ENCODE measurements at places on chromosomes 12 and 14. TPM values are rescaled to one million over a fixed set of nuclear protein-coding genes. Genes with fewer than 3 reads are reported as not detected.

DNA sequence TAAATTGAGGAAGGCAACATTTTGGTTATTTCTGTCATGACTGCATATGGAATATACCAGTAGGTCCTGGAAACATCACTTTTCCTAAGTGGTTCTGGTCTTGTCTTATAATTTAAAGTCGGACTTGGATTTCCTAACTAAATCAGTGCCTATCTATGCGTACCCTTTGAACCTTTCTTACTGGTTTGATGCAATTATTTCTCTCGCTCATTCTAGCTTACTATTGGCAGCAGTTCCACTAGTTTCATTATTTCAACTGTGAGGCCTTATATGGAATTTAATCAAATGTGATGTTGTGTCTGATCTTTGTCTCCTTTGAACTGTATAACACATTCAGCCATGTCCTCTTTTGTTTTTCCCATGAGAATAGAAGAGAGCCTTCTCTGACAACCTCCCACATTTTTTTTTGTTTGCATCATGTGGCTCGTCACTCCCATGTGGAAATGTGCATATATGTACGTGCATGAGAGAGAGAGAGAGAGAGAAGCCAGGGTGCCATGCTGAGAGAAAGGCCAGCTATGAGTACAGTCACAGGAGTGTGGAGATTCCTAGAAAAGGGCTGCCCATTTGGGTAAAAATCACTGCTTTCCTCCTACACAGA, 48.0 kb downstream of the AKAP6 start:
- no peak for DNase-seq

GRCh38 chr14:71885301-71885700, 46.9 kb upstream of the RGS6 start:
- DNase-seq, result no peak

DNA sequence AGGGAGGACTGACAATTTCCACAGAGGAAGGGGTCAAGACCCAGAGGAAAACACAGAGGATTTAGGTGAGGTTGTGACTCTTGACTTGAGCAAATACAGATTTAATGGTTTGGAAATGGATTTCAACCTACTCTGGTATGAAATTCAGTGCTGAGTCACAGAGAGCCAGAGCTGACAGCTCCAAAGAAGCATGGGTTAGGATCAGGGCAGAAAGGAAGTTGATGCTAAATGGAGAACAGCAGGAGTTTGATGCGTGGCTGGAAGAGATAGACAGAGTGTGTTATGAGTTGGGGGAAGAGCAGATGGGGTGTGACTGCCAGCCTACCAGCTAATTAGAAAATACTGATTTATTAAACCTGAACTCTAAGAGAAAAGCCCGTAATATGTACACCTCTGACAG, 272.6 kb downstream of the FOXG1 start:
- peak; percentile 49 for DNase-seq

DNA sequence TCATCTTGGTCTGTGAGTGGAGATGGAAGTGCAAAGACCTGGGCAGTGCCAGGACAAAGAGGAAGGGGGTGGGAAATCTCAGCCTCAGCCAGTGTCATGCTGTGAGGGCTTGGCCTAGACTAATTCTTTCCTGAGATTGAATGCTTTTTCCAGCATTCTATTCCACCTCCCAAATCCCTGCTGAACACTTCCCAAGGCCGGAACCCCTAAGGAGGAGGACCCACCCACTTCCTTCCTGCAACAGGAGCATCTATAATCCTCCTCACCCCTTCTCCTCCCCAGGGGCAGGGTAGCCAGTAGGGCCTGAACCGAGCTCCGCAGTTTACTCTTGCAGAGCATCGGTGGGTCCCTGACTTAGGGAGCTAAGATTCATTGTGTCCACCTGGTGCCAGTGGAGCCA, 3.2 kb downstream of the PLEKHD1 start:
- no peak for DNase-seq

DNA sequence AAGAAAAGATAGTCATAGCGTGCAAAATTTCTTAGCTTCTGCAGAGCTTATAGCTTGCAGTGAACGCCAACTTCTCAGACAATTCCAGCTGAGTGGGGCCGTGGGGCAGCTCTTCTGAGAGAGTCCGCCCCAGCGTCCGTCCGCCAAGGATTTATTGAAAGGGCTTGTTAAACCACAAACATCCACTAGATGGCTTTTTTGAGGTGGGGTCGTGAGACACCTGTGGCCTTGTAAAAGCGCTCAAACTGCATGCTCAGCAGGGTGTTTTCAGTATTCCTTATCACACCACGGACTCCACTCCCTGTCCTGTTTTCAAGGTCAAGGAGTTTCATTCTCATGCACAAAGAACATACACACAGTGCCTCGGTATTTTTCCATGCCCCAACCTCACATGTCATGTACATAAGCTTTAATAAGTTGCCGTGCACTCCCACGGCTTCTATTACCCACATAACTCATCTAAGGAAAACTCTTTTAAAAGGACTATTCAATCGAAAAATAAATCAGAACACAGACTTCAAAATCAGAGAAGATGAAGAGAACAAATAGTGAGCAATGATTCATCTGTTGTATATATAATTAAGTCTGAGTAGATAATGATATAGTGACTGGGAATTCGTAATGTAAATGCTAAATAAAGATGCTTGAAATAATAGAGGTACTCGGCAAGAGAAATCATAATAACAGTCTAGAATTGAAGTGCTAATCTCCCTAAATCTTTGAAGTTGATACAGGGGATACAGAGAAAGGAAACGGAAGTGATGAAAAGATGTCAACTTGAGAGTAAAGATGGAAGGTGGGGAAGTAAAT, 46.7 kb downstream of the WBP11 start:
- peak; percentile 85 for DNase-seq

The RTL1 gene
- total RNA-seq, result 0.86 TPM

All from endodermal cell (in vitro differentiated cells).